ENCODE measurements at places on chromosomes 6 and 20.

GRCh38 chr20:9211016-9211760 lies 142.3 kb downstream of the PLCB4 start:
- DNase-seq: no peak

- DNase-seq: peak; percentile 83
Observed at GRCh38 chr20:13105039-13105438, 96.3 kb downstream of the SPTLC3 start.

- no peak for DNase-seq
Observed at GRCh38 chr20:54486585-54486984, 11.2 kb downstream of the DOK5 start.

DNA sequence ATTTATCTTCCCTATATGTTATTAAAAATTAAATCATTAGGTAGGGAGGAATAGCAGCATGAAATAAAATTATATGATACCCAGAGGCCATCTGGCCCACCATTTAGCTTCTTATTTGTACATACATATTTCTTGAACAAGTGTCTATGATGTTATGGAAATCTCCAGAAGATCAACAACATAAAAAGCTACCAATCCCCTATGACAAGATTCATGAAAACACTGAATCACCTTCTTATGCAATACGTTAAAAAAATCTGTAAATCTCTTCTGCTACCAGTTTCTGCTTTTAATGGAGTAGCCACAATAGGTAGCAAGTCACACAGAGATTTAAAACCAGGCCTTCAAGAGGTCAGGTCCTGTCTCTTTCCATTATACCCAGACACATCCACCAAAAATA lies 125.8 kb upstream of the ENPP5 start:
- DNase-seq: no peak

GRCh38 chr6:12392490-12392889 lies 102.3 kb downstream of the EDN1 start:
- DNase-seq: no peak

DNA sequence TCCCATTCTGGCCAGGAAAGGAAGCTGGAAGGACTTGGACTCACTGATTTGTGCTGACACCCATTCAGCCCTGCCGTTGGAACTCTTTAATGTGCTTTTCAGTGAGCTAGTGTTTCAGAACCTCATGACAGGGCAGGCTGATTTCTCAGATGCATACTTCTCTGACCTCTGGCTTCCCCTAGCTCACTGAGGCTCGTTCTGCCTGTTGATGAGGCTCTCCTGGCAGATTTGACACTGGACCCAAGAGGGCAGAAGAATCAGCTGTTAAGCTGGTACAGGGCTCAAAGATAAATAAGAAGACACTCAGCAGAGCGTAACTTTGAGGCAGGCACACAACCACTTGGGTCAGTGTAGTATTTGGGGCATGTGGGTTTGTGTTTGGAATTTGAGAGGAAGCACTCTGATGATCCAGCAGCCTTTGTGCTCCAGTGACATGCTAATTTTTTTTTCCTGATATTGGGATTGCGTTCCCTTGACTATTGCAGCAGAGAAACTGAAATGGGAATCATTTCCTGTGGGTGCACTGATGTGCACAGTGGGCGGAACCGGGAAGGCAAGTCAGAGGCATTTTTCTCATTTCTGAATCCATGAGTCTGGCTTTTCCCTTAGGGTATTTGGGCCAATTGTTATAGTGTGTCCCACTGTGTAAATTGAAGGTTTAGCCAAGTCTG lies 80.2 kb downstream of the CARMIL1 start:
- DNase-seq: peak; percentile 25

DNA sequence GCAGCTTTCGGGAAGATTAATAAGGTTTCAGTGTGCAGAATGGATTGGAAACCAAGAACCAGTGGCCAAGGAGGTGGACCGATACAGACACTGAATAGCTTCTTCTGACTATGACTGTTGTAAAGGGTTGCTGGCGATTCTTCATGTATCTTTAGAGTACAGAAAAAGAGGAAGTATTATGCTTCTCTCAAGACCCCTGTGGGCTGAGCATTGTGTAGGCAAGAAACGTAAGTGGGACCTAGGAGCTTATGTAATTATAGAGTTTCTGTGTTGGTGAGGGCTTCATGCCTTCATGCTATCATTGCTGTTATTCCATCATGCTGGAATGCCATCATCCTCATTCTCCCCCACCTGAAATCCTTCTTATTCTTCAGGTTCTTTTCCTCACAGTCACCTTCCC lies 105.4 kb upstream of the AKIRIN2 start:
- DNase-seq: no peak

DNA sequence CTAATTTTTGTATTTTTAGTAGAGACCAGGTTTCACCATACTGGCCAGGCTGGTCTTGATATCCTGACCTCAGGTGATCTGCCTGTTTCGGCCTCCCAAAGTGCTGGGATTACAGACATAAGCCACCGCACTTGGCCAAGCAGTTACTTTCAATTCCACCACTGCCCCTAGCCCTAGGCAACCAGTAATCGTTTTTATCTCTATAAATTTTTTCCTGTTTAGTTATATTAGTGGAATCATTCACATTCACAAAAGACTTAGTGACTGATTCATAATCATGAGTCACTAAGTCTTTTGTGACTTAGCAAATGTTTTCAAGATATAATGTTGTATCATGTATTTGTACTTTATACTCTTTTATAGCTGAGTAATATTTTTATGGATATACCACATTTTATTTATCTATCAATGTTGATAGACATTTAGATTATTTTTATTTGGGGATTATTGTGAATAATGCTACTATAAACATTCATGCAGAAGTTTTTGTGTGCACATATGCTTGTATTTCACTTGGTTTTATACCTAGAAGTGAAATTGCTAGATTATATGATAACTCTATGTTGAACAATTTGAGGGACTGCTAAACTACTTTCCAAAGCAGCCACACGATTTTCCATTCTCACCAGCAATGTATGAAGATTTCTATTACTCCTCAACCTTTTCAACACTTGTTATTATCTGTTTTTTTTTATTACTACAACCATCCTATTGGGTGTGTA lies 421.4 kb upstream of the ID4 start:
- no peak for DNase-seq

- no peak for DNase-seq
Observed at GRCh38 chr20:62083312-62083711, 17.6 kb upstream of the TAF4 start.

DNA sequence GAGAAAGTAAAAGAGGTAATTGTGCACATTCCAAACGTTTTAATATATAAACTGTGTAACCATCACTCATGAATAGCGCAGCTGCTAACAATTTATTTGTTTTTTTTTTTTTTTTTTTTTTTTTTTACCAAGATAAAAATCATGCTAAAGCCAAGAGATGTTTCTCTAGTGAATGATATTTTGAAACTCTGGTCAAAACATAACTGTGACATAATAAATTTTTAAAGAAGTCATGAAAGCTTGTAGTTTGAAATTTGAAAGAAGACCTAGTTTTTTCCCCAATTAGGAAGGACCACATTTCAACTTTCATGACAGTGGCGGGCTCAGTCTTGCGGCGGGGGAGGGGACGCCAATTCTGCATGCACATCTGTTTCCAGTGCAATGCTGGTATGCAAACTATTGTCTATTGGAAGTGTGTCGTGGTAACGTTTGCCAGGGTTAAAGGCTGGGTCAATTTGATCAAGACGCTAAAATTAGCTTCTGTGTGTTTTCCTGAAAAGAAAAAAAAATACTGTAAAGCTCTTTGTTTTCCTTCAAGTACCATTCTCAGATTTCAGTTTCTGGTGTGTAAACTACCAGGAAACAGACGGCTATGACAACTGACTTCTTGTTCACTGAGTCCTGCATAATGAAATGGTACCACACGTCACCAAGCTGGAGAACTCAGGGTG lies 211.9 kb downstream of the FOXC1 start:
- no peak for DNase-seq

DNA sequence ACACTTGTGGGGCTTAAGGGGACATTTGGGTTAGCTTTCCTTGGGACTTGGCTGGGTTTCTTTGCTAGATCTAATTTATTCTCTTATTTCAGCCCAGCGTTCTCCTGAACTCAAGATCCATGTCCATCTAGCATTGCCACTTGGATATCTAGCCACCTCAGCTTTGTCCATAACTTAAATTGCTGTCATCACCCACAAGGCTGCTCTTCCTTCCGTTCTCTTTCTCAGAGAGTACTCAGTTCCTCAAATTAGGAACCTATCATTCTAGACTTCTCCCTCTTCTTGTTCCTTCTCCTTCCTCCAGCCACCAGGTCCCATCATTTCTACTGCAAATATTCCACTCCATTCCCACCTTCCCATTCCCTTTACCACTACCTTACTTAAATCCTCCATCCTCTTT lies 4.3 kb downstream of the SMIM26 start:
- no peak for DNase-seq

DNA sequence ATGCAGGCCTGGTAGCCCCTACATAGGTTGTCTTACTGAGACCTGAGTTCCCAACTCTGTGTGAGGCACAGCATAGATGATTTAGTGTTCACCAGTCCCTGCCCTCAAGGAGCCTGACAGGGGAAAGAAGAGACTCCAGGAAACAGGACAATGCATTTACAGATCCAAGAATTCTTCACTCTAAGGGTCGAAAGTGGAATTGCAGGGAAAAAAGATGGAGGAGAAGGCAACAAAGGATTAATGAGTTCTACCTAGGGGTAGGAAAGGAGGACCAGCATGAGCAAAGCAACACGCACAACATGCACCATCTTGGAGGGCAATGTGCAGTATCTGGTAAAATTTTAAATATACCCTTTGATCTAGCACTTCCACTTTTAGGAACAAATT lies 5.9 kb downstream of the SPAG4 start:
- DNase-seq: no peak

Data from NCI-H82 (cell line).